ENCODE measurements at places on chromosomes 6 and 20. TPM values are rescaled to one million over a fixed set of nuclear protein-coding genes. Genes with fewer than 3 reads are reported as not detected.

- no peak for DNase-seq
- H3K27me3 ChIP-seq: no peaks in the 10 kb centered on the region
- no peak overlapping the region for H3K27ac ChIP-seq
Observed at GRCh38 chr6:137724495-137725211, 142.4 kb upstream of the TNFAIP3 start.

DNA sequence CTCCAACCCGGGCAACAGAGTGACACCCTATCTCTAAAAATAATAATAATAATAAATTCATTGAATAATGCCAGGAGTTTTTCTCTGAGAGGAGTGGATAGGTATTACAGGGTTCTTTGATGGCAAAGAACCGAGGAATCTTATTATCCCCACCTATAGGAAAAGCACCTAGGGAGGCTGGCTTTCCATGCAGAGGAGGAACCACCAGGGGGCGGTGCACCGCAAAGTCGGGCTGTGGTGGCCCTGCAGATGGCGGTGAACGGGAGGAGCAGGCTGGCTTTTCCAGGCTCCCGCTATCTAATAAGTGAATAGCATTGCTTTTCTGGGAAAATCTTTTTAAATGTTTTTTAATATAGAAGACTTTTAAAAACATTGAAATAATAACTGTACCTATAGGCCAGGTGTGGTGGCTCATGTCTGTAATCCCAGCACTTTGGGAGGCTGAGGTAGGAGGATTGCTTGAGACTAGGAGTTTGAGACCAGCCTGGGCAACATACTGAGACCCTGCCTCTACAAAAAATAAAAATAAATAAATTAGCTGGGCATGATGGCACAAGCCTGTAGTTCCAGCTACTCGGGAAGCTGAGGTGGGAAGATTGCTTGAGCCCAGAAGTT, 864.2 kb downstream of the KIF16B start:
- no peaks in the 10 kb centered on the region for H3K27me3 ChIP-seq
- peaks cover 15% of the 10 kb centered on the region for H3K4me1 ChIP-seq
- no peaks in the 10 kb centered on the region for H3K36me3 ChIP-seq
- no peak overlapping the region for H3K4me3 ChIP-seq
- H3K27ac ChIP-seq: no peak overlapping the region
- DNase-seq: peak; percentile 91

- H3K36me3 ChIP-seq: no peaks in the 10 kb centered on the region
- H3K4me1 ChIP-seq: no peaks in the 10 kb centered on the region
- H3K27me3 ChIP-seq: no peaks in the 10 kb centered on the region
- no peak overlapping the region for H3K4me3 ChIP-seq
- H3K27ac ChIP-seq: no peak overlapping the region
Observed at GRCh38 chr6:5113096-5113495, 28.0 kb downstream of the PPP1R3G start.

The SESN1 gene
- total RNA-seq: 22.2 TPM

The CCN5 gene
- total RNA-seq: 0.16 TPM

Measured in WTC11 (cell line).